ENCODE measurements at places on chromosomes 3 and 15.
A peak's percentile ranks its signal among the peaks of the same experiment; 100 is the strongest.

- DNase-seq, result no peak
Observed at GRCh38 chr15:34514251-34514670, 69.2 kb downstream of the GOLGA8B start.

DNA sequence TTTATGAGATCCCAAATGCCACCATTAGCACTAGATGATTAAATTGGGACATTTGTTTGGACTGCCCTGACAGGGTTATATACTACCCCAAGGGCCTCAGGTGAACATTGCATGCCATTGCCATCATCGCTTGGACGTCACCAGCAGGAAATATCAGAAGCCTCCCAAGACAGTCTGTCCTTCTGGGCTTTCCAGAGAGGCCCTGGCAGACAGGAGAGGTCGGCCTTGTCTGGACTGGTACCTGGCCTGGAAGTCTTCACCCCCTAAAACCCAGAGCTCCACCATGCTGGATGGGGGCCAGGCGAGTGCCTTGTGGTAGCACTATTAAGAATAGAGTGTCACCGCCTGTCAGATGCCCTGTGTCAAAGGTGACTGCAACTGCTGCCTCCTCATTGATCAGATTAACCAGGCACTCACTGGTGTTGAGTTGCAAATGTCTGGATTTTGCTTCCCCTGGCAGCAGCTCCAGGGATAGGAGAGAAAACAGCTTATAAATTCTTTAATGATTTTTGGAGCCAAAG, 324.1 kb upstream of the RASGRP1 start:
- DNase-seq, result no peak

DNA sequence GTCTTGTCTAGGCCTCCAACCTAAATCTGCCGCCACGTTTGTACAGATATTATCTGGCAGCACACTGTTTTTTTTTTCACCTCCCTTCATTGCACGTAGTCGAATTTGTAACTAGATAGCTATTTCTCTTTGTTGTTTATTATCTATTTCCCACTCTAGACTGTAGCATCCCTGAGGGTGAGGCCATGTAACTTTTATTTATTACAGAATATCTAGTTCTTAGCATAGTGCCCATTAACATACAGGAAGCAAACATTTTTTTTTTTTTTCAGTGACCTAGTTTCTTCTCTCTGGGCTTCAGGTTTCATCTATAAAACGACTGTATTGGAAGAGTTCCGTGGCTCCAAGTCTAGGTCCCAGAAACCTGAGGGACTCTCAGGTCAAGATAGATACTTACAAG, 354.3 kb downstream of the FGF12 start:
- DNase-seq, result no peak

DNA sequence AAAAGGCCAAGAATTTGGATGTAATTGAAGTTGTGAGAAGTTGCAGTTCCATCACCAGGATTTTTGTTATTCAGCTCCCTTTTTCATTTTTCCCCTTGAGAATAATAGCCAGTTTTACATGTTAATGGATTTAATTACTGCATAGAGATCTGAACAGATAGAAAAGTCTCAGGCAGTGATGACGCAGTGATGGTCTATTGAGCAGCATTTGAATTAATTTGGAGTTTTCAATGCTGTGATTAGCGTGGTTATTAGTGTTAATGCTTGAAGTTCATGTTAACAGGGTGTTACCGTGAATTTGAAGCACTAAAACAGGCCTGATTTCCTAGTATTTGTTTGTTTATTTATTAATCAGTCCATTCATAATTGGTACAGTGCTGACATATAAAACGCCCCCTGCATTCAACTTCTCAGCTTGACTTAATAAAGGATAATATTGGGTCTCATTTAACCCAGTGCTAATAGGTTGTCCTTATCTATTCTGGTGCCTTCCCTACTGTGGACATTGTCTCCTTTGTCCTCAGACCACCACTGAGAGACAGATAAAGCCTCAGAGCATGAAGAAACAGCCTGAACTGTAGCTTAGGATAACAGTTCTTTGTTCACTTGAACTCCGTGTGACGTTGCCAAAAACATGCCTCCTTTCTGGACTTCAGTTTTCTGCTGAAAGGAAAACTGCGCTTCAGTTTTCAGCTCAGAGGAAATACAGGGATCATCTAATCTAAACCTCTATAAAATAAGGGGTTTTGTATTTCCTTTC, 82.4 kb downstream of the RTP4 start:
- no peak for DNase-seq

GRCh38 chr3:132225664-132226063, 91.5 kb upstream of the ACP3 start:
- no peak for DNase-seq

- DNase-seq, result no peak
Observed at GRCh38 chr15:47908950-47909670, 191.8 kb downstream of the SEMA6D start.

DNA sequence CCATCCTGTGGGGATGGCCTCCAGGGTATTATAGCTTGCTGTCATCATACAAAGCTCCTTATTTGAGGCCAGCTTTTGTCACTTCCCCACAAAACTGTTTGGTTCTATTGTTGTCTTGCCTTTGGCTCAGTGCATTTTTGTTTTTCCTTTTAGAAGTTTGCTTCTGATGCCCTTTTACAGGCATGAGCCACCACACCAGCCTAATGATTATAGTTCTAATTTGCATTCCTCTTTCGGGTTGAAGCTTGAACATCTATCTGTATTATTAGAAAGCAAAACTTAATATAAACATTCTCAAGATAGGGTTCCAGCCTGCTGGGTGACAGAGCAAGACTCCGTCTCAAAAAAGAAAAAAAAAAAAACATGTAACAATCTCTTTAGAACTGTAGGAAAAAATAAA, 39.8 kb downstream of the SMARCC1 start:
- DNase-seq, result no peak

DNA sequence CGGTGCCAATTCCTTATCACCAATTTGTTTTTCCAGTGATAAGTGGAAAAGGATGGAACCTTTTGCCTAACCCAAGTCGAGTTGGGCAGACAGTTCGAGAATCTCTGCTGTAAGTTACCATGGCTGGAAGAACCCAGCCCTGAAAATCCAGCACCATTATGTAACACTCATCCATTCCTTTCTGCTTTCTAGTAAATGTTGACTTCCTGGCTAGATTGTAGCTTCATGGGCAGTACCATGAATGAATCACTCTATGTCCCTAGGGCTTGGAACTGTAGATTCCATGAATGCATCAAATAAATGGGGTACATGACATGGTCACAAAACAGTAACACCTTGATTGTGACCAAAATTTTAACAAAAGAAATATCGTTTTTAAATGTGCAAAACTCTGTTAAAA, 14.0 kb downstream of the CHCHD4 start:
- DNase-seq, result no peak

DNA sequence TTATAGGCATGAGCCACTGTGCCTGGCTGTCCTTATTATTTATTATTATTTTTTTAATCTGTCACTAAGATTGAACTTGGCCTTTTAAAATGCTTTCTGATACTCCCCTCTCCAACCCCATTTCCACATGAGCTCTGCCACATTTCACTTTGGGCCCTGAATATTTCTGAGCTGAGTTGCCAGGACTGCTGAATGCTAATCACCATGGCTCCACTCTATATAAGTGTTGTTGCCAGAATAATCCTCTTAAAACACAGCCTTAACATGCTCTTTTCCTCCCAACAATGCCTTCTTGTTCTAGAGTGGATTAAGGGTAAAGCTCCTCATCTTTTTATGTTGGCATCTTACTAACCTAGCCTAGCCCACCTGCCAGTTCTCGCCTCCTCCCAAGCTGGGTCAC, 124.4 kb downstream of the PDZRN3 start:
- no peak for DNase-seq

GRCh38 chr15:85825719-85826118, 31.0 kb upstream of the KLHL25 start:
- no peak for DNase-seq

- no peak for DNase-seq
Observed at GRCh38 chr3:70506775-70507174, 194.3 kb upstream of the MDFIC2 start.

DNA sequence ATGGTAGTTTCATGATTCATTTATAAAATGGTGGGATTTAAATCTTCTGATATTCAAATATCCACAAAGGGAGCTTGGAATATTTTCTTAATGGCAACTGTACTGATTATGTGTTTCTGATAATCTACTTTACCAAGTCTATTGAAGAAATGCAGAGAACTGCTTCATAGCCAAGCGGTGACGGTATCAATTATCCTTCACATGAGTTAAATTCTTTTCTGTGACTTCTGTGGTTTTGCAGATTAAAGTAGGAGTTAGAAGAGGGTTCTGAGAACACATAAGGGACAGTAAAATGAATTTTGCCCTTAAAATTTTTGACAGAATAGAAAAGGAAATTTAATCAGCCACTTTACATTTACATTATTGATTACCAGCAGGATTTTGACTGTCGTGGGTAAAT, 563.2 kb downstream of the GBE1 start:
- no peak for DNase-seq

DNA sequence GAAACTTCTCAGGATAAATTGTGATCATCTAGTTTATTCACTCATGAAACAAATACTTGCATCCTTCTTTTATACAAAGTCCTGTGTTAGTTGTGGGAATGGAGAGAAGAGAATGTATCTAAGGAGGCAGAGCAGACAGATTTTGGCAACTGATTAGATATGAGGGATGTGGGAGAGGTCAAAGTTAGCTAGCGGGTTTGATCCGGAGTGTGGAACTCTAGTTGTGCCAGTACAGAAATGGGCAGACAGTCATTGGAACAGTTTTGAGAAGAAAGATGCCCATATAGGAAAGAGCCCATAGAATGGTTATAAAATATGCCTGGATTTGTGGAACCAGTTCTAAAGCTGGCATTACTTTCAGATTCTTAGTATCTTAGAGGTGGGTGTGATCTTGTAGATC, 141.1 kb downstream of the FNDC3B start:
- no peak for DNase-seq

DNA sequence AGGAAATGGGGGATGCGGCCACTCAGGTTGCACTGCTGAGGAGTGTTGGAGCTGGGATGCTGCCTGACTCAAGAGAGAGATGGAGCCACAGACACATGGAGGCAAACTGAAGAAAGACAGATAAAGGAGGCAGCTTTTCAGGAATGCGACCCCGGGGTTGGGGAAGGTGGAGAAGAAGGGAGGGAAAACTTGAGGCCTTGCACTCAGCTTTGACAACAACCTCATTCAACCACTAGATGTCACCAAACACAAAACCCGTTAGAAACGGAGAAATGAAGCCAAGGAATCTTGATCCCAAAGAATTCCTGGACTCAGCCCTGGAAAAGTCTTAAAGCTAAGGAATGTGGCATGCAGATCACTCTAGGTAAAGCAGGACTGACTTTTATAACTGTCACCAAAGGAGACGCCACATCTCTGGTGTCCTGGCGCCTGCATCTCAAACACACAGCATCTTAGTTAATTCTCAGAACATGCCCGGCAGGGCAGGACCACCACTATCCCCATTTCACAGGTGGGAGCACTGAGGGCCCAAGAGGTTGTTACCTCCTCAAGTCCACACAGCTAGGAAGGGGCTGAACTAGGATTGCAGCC, 59.6 kb upstream of the LMCD1 start:
- DNase-seq, result no peak

DNA sequence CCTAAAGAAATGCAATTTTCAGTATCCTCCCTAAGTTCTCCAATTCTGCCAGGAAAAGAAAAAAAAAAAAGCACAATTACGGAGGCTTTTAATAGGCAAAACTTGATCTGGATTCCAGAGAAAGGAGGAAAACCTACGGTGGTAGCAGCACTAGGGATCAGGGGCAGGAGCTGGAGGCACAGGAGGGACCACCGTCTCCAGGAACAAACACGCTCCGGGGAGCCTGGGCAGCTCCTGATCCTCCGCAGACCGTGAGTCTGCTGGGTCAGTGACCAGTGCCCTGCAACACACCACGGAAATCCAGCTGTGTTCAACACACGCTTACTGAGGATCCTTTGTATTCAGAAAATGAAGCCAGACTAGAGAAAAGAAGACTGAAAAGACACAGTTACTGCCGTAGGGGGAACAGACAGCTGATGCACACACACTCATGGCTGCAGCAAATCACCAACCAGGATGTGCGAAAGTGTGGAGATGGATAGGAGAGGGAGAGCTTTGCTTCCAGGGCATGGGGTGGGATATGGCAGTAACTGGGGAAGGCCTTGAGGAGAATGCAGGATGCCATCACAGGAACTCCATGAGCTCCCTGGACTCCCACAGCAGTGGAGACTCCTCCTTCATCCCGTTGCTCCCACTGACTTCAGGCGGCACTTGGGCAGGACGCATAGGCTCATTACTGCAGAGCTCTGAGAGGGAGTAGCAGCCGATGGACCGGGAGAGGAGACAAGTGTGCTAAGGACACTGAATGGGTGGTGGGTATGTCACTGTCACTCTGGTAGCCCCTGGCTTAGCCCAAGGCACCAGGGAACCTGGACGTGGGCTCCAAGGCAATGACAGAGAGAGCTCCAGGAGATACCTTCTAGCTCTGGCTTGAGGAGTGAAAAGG, 167.0 kb downstream of the ATP10A start:
- DNase-seq, result no peak

GRCh38 chr3:20069178-20069532, 28.9 kb downstream of the KAT2B start:
- DNase-seq, result no peak

DNA sequence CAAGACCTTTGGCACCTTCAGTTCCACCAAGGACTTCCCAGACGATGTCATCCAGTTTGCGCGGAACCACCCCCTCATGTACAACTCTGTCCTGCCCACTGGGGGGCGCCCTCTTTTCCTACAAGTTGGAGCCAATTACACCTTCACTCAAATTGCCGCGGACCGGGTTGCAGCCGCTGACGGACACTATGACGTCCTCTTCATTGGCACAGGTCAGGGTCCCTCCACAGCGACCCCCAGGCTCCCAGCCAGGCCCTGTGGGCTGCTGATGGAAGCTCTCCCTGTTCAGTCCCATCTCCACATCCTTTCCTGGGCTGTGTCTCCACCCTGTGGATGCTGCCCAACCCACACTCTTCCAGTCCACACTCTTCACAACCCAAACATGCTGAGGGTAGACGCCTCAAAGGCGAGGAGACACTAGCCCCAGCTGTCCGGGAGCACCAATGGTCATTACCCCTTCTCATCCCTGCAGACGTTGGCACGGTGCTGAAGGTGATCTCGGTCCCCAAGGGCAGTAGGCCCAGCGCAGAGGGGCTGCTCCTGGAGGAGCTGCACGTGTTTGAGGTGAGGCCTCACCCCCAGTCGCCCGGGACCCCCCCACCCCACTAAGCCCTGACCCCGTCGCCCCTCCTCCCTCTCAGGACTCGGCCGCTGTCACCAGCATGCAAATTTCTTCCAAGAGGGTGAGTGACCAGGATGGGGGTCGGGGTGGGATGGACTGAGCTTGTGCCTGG, 4.3 kb upstream of the LSMEM2 start:
- DNase-seq, result peak; percentile 82

DNA sequence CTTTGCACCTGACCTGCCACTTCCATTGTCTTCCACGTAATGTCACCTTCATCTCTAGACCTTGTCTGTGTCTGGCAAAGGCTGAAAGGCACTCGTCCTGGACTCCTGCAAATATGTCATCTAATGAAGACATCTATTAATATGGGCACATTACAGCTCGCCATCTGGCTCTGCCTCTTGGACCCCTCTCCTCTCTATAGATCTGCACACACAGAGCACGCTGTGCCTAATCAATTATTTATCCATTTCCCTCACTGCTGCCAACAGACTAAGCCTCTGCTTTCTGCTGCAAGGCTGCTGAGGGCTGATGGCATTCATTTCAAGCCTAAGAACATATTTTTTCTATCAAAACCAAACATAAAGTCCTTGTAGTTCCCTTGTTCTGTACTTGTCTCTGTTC, 573.0 kb downstream of the TUSC7 start:
- no peak for DNase-seq

GRCh38 chr15:92416557-92416956, 22.9 kb downstream of the ST8SIA2 start:
- DNase-seq, result no peak

Measured in stimulated activated CD4-positive, alpha-beta T cell treated with anti-CD3 and anti-CD28 coated beads, Interleukin-4, amount 100 ng/mL, for 48 hours (primary cell).